ENCODE measurements at places on chromosomes 5 and 9. TPM values are rescaled to one million over a fixed set of nuclear protein-coding genes. Genes with fewer than 3 reads are reported as not detected.
A peak's percentile ranks its signal among the peaks of the same experiment; 100 is the strongest.

- no peak for DNase-seq
- H3K4me3 ChIP-seq = no peak overlapping the region
- H3K27ac ChIP-seq = no peak overlapping the region
- H3K27me3 ChIP-seq = peaks cover 14% of the 10 kb centered on the region
- H3K4me1 ChIP-seq = no peaks in the 10 kb centered on the region
- H3K36me3 ChIP-seq = no peaks in the 10 kb centered on the region
Observed at GRCh38 chr9:79433703-79434102, 138.1 kb upstream of the TLE4 start.

DNA sequence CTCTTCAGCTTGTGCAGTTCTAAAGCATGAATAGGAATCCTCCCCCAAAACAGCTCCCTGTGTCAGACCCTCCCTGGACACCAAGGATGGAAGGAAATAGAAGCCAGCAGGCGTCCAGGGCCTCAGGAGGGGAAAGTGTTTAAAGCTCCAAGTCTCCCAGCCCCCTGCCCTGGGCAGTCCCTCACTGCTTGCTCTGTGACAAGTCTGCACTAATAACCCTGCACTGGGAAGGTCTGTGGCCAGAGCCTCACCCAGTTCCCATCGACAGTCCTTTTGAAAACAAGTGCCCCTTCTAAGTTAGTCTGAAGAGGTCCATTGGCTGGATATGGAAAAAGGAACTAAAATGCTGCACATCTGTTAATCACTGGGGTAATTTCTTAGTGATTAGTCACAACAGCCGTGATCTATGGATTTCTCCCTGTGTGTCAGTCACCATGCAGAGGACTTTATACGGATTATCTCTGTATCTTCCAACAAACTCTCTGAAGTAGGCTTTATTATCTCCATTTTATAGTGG, 195.3 kb downstream of the FBXL7 start:
- peak; percentile 67 for DNase-seq
- peaks cover 20% of the 10 kb centered on the region for H3K4me1 ChIP-seq
- no peak overlapping the region for H3K4me3 ChIP-seq
- peak overlapping the region; percentile 57 for H3K27ac ChIP-seq

- no peaks in the 10 kb centered on the region for H3K36me3 ChIP-seq
- no peak overlapping the region for H3K4me3 ChIP-seq
- peak; percentile 15 for DNase-seq
Observed at GRCh38 chr9:92954049-92954861, 6.9 kb downstream of the FGD3 start.

DNA sequence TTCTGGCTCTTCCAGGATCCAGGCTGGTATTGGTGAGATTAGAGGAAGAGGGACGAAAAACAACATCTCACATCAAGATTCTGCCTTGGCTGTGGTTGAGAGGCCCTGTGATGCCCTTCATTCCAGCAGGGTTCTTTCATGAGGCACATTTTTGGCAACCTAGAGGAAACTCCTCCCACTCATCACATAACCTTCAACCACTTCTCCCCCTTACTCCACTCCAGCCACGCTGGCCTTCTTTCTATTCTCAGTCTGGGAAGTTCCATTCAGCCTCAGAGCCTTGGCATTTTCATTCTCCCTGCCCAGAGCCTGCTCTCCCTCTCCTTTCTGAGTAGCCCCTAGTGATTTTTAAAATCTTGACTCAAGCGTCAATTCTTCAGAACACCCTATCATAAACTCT, 337.5 kb downstream of the ZSWIM6 start:
- H3K27me3 ChIP-seq = no peaks in the 10 kb centered on the region
- DNase-seq = no peak
- H3K4me3 ChIP-seq = no peak overlapping the region
- H3K27ac ChIP-seq = no peak overlapping the region
- H3K4me1 ChIP-seq = no peaks in the 10 kb centered on the region

GRCh38 chr5:133534566-133534965, 77.8 kb downstream of the FSTL4 start:
- H3K4me3 ChIP-seq = no peak overlapping the region
- H3K27ac ChIP-seq = no peak overlapping the region
- no peak for DNase-seq

DNA sequence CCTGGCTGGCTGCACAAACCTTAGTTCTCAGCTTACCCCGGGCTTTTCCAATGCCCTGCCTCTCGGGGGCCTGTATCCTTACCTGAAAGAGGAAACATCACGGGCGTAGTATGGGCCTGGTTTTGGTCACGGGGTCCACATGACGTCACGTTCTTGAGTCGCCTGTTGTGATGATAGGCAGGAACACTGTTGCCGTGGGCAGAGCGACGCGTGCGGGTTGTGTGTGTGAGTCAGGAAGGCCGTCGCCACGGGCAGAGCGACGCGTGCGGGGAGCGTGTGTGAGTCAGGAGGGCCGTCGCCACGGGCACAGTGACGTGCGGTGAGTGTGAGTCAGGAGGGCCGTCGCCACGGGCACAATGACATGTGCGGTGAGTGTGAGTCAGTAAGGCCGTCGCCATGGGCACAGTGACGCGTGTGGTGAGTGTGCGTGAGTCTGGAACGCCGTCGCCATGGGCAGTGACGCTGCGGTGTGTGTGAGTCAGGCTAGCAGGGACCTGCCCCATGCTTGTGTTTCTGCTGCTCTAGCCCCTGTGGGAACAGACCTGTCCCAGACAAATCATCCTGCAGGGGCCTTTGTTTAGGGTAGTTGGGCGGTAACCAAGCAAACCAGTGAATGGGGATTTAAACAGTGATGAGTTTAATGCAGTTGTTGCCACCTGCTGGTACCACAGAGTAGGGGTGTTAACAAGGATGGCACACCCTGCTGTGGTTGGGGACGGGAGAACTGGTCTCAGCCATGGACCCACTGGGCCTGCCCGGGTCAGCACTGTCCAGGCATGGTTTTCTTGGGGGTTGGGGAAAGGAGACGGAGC, 19.8 kb downstream of the TRIP13 start:
- no peak overlapping the region for H3K4me3 ChIP-seq
- peak; percentile 91 for DNase-seq
- peaks cover 4% of the 10 kb centered on the region for H3K4me1 ChIP-seq
- H3K27ac ChIP-seq = no peak overlapping the region

DNA sequence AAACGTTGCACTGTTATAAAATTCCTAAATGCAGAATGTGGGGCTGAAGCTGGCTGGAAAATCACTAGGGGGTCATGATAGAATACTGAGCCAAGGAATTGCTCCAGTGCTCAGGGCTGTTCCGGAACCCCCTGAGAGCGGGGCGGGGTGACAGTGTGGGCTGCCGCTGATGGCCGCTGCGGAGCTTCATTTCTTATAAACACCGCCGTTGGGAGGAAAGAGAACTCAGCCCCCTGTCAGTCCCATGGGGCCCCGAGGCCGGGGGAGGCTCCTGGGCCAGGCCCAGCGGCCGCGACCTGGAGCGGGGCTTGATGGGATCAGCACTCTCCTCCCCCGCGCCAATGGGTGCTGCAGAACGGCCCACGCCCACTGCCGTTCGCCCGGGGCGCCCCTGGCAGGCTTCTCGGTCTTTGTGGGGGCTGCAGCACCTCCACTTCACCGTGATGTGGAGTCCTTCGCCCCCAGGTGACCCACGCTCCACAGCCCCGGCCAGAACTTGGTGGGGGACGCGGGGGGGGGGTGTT, 5.2 kb upstream of the IRF1 start:
- peak overlapping the region; percentile 36 for H3K4me3 ChIP-seq
- no peaks in the 10 kb centered on the region for H3K36me3 ChIP-seq
- H3K27me3 ChIP-seq = peaks cover 2% of the 10 kb centered on the region
- no peak overlapping the region for H3K27ac ChIP-seq
- H3K4me1 ChIP-seq = peaks cover 5% of the 10 kb centered on the region

DNA sequence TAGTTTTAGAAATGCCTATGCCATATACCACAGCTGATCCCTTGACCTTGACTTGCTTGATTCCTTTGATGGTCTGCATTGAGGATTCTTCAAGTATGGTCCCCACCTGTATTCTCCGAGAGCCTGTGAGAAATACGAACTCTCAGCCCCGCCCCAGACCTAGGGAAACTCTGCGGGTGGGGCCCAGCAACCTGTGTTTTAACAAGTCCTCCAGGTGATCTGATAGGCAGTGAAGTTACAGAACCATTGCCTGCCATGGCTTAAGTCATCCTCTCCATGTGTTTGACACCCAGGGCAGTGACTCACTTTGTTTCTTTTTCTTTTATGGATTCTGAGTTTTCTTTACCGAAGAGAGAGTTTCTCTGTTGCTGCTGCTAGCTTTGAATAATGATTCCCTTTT, 18.5 kb downstream of the FRMPD1 start:
- H3K27ac ChIP-seq = no peak overlapping the region
- H3K27me3 ChIP-seq = peaks cover 24% of the 10 kb centered on the region
- H3K4me3 ChIP-seq = no peak overlapping the region
- no peak for DNase-seq

GRCh38 chr5:87347272-87347671, 65.5 kb downstream of the CCNH start:
- no peaks in the 10 kb centered on the region for H3K27me3 ChIP-seq
- no peak overlapping the region for H3K4me3 ChIP-seq
- DNase-seq = no peak

GRCh38 chr5:69268899-69269298, 34.2 kb downstream of the CDK7 start:
- no peak for DNase-seq
- no peaks in the 10 kb centered on the region for H3K27me3 ChIP-seq
- no peak overlapping the region for H3K27ac ChIP-seq

DNA sequence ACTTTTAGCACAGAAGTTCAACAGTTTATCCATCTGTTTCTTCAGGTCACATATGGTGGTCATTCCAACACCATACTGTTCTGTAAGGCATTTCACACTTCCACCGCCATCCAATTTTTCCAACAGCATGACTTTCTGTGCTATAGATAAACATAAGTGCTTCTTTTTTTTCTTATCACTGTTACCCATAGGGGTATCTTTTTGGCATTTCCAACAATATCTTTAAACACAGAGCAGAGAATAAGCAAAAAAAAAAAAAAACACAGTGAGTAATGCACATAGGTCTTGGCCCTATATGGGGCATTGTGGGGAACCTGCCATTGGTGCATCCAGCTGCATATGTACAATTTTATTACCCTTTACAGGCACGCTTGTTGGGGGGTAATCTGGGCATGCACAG, 12.2 kb upstream of the ZNF367 start:
- H3K27me3 ChIP-seq = no peaks in the 10 kb centered on the region
- no peaks in the 10 kb centered on the region for H3K4me1 ChIP-seq
- no peak overlapping the region for H3K27ac ChIP-seq
- H3K36me3 ChIP-seq = no peaks in the 10 kb centered on the region
- H3K4me3 ChIP-seq = no peak overlapping the region

GRCh38 chr9:117725426-117725887, 21.3 kb downstream of the TLR4 start:
- no peak overlapping the region for H3K27ac ChIP-seq
- no peak for DNase-seq
- H3K4me3 ChIP-seq = no peak overlapping the region

GRCh38 chr9:111952559-111952958, 55.9 kb downstream of the UGCG start:
- no peak overlapping the region for H3K27ac ChIP-seq
- no peaks in the 10 kb centered on the region for H3K4me1 ChIP-seq
- no peaks in the 10 kb centered on the region for H3K36me3 ChIP-seq
- no peaks in the 10 kb centered on the region for H3K27me3 ChIP-seq

- peak overlapping the region; percentile 19 for H3K4me3 ChIP-seq
- no peaks in the 10 kb centered on the region for H3K36me3 ChIP-seq
- no peak overlapping the region for H3K27ac ChIP-seq
- peaks cover 81% of the 10 kb centered on the region for H3K27me3 ChIP-seq
Observed at GRCh38 chr9:109499631-109500410, 1.7 kb upstream of the PTPN3 start.

DNA sequence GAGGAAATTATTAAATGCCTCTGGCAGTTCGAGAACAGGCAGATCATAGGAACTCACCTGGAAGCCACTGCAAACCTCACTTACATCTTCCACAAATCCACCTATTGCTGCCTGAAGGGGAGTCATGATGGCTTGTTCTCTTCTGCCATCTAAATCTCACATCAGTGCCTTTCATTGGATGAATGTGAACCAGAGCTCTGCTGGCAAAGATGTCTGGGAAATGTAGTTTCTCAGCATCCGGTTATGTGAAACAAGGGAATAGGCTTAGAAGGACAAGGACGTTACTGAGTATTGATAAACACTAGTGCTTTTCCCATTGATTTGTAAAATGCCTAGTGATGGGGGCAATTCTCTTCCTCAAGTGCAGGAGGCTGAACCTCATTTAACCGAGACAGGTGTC, 483.3 kb downstream of the ARHGEF28 start:
- no peak overlapping the region for H3K4me3 ChIP-seq
- peaks cover 4% of the 10 kb centered on the region for H3K4me1 ChIP-seq
- H3K27me3 ChIP-seq = no peaks in the 10 kb centered on the region
- no peak overlapping the region for H3K27ac ChIP-seq
- no peaks in the 10 kb centered on the region for H3K36me3 ChIP-seq

GRCh38 chr5:10635867-10636350, 72.0 kb downstream of the ANKRD33B start:
- no peaks in the 10 kb centered on the region for H3K4me1 ChIP-seq
- H3K27me3 ChIP-seq = no peaks in the 10 kb centered on the region
- no peak overlapping the region for H3K4me3 ChIP-seq
- no peak for DNase-seq

GRCh38 chr9:98360176-98360708, 104.8 kb upstream of the TBC1D2 start:
- H3K27me3 ChIP-seq = no peaks in the 10 kb centered on the region
- H3K27ac ChIP-seq = no peak overlapping the region
- no peak for DNase-seq
- no peaks in the 10 kb centered on the region for H3K4me1 ChIP-seq
- H3K36me3 ChIP-seq = no peaks in the 10 kb centered on the region
- no peak overlapping the region for H3K4me3 ChIP-seq

DNA sequence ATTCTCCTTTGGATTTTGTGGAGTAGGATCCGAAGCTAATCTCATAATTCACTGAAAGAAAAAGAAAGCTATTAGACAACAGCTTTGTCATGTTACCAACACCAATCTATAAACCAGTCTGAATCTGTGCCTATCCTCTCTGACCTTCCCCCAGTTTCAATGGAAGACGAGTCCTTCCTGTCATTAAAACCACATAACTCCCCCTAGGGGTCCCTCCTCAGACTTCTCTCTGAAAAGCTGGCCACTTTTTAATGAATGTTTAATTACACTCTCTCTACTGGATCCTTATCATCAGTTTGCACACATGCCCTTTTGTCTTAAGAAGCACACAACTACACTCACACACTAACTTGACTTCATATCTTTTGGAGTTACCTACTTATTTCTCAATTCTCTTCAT, 98.0 kb upstream of the TSLP start:
- no peak for DNase-seq
- no peaks in the 10 kb centered on the region for H3K4me1 ChIP-seq
- H3K4me3 ChIP-seq = no peak overlapping the region
- no peaks in the 10 kb centered on the region for H3K27me3 ChIP-seq
- H3K27ac ChIP-seq = no peak overlapping the region
- no peaks in the 10 kb centered on the region for H3K36me3 ChIP-seq

GHR gene
- total RNA-seq = 3.2 TPM

SLC6A7 gene
- total RNA-seq = not detected

CAMSAP1 gene
- 64.1 TPM for total RNA-seq

POLK gene
- 9.0 TPM for total RNA-seq

PRDM9 gene
- not detected for total RNA-seq

ZNF618 gene
- 15.2 TPM for total RNA-seq

ELOVL7 gene
- 0.42 TPM for total RNA-seq

SLC9A3 gene
- total RNA-seq = 15.3 TPM

TPRN gene
- total RNA-seq = 26.4 TPM

GPR150 gene
- total RNA-seq = 0.57 TPM

AGXT2 gene
- total RNA-seq = not detected

KIF4B gene
- not detected for total RNA-seq

All from cardiac muscle cell (in vitro differentiated cells and primary cell).